CD4-positive, alpha-beta T cell treated with Interleukin-15 for 4 hours (primary cell): ENCODE measurements at places on chromosomes 13 and 19.

DNA sequence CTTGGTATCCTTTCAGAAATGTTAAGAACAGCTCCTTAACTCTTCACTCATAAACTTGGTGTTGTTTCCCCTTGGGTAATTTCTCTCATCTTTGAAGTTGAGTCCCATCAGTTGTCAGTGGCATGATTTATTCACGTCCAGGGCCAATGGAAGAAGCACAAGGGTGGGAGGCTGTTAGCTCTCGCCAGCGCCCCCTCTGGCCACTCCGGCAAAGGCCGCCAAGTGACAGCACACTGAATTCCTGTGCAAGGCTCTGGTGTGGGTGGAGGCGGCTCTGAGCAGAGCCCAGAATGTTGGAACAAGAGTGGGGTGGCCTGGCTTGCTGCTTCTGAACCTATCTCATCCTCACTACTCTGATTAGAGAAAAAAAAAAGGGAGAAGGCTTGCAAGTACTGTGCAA lies 13.1 kb upstream of the MEDAG start:
- DNase-seq = no peak

- DNase-seq = no peak
Measured at GRCh38 chr13:76293346-76293745, 592.9 kb downstream of the KCTD12 start.

DNA sequence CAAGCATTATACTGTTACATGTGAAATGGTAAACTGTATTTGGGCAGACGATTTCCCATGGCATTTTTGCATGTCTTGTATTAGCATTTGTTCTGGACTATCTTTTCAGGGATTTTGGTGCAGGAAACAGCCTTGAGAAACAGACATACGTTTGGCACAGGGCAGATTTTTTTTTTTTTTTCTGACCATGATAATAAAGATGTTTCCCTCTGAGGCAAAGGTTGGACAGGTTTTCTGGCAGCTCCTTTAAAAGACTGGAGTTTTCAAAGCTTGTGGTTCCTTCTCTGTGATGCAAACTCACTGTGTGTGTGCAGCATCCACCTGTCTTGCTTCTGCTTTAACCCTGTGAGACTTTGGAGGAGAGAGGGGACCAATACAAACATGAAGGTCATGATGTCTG lies 63.0 kb downstream of the NBEA start:
- no peak for DNase-seq

- DNase-seq = peak; percentile 69
Measured at GRCh38 chr13:24228852-24229458, 68.4 kb downstream of the SPATA13 start.

DNA sequence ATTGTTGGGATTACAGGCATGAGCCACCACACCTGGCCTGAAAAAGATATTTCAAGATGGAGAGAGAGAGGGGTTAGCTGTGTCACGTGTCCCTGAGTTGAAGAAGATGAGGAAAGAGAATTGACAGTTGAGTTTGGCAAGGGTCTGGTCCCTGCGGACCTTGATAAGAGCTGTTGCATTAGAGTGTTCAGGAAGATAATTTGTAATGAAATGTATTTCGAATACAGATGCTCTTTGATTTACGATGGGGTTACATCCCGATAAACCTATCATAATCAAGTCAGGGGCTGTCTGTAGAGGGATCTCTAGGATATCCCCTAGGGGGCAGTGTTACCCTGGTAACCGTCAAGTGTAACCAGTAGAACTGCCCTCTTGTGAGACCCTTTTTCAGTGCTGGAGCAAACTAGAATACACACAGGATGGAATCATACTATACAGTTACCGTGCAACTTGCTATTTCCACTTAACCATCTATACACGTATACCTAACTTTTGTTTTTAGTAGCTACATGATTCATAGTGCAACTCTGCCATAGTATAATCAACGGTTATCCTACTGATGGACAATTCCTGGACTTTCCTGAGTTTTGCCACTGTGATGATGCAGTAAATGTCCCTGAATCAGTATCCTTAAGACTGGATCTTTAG lies 1.5 kb upstream of the ELOF1 start:
- DNase-seq = peak; percentile 80

GRCh38 chr13:108056278-108056677 lies 159.1 kb downstream of the LIG4 start:
- no peak for DNase-seq

- DNase-seq = no peak
Measured at GRCh38 chr13:42102961-42103865, 54.8 kb downstream of the DGKH start.

- no peak for DNase-seq
Measured at GRCh38 chr19:16197188-16197621, 506 bp upstream of the AP1M1 start.

DNA sequence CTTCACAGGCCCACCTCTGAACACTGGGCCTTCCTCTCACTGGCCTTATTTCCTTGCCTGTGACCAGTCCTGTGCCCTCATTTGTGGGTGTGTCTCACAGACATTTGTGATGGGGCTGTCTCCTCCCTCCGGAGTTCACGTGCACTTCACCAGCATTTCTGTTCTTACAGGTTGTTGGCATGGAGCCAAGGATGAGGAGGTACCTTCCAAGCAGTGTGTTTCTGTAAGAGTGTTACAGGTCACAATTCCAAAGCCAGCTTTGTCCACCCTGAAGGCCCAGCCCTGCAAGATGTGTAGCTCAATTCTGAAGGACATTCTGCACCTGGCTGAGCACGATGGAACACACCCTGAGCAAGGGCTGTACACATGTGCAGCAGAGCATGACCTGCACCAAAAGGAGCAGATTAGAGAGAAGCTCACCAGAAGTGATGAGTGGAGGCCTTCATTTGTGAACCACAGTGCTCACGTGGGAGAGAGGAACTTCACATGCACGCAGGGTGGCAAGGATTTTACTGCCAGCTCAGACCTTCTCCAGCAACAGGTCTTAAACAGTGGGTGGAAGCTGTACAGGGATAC lies 8.1 kb downstream of the ZNF749 start:
- DNase-seq = no peak

GRCh38 chr13:42035905-42036521 lies 12.4 kb upstream of the DGKH start:
- DNase-seq = no peak

GRCh38 chr19:47370045-47370611 lies 21.0 kb downstream of the DHX34 start:
- DNase-seq = no peak

- DNase-seq = peak; percentile 96
Measured at GRCh38 chr19:43668406-43669109, 1.4 kb downstream of the PLAUR start.

DNA sequence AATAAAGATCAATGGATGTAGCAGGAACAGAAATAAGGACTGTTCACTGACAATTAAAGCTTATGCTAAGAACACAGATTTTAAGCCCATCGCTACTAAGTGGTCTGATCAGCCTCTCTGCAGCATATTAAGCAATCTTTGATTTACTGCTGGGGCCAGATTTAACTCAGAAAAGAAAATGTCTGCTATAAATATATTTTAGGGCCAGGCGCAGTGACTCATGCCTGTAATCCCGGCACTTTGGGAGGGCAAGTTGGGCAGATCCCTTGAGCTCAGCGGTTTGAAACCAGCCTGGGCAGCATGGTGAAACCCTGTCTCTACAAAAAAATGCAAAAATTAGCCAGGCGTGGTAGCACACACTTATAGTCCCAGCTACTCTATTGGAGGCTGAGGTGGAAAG lies 43.0 kb downstream of the METTL21C start:
- no peak for DNase-seq

DNA sequence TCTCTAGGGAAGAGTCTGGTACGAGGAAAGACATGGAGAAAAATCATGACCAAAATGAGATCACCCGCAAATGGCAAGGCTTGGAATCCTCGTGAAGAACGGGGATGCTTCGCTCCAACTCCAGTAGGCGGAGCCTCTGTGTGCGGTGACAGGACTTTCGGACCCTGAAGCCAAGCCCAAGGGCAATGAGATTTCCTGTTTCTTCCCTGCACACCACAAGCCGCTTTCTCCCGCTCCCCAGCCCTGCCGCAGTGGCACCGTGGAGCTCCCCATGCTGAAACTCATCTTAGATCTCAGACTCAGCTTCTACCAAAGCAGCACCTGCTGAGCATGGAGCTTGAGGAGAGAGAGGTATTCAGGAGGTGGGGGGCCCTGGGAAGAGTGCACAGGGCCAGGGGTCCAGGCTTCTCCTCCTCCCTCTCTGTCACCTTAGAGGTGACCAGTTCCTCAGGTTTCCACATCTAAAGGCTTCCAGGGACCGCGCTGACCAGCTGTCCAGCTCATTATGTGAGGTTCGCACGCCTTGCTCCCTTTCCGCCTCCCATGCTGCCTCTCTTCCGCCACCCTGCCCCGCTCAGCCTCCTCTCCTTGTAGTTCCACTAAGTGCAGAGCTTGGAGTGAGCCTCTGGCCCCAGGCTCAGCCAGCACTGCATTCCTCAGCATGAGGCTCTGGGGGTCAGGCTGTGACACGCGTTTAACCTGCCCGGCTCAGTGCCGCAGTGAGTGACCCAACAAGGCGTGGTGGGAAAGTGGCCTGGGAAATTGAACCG lies 153.8 kb upstream of the SOX1 start:
- no peak for DNase-seq

DNA sequence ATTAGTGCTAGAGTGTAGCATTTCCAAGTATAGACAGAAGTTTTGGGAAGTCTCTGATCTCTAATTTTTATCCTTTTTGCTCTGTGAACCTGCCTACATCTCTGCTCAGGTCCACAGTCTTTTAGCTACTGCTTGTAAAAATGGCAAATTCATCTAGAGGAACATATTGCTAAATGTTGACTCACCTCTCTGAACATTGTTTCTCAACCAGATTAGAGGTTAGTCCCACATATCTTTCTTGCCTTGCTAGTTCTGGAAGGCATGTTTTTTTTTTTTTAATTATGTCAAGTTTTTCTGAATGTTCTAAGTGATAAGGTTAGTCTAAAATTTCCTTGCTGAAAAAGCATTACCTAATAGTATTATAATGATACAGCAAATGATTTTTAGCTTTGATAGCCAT lies 2889.6 kb upstream of the PCDH20 start:
- DNase-seq = no peak

GRCh38 chr19:57708641-57709361 lies at the start of gene ZNF154:
Gene ZNF154 (minus strand): TSS chr19:57709204. CDS start chr19:57708971, 233 bp downstream.
- peak; percentile 72 for DNase-seq

GRCh38 chr13:33934951-33935371 lies 117.0 kb downstream of the RFC3 start:
- no peak for DNase-seq

GRCh38 chr19:15210323-15210781 lies 9.6 kb upstream of the NOTCH3 start:
- no peak for DNase-seq

DNA sequence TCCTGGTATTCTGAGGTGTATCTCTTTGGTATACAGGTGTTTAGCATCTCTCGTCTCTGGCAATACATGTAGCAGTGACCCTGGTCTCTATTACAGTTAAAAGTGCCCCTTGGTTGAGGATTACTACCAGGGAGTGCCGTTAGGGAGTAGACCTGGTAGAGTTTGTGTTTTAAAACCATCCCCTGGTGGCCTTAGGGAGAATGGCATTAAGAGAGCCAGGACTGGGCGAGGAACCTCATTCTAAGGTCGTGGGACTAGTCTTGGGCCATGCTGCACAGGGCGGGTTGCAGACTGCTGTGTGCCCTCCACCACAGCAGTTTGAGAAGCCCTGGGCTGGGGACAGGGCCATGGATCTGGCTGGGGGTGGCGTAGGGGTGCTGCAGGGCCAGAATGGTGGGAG lies 35.0 kb downstream of the B3GLCT start:
- DNase-seq = no peak

GRCh38 chr19:33400856-33401682 lies 27.6 kb downstream of the CEBPG start:
- DNase-seq = no peak

GRCh38 chr13:52599037-52599847 lies 43.0 kb upstream of the HNRNPA1L2 start:
- no peak for DNase-seq

- DNase-seq = no peak
Measured at GRCh38 chr13:99042521-99043250, 64.8 kb upstream of the DOCK9 start.

GRCh38 chr13:21986602-21987001 lies 315.7 kb downstream of the FGF9 start:
- no peak for DNase-seq
